ENCODE measurements at places on chromosomes 2 and 18.

- DNase-seq: no peak
Observed at GRCh38 chr2:201176081-201176481, 6.9 kb upstream of the CASP10 start.

DNA sequence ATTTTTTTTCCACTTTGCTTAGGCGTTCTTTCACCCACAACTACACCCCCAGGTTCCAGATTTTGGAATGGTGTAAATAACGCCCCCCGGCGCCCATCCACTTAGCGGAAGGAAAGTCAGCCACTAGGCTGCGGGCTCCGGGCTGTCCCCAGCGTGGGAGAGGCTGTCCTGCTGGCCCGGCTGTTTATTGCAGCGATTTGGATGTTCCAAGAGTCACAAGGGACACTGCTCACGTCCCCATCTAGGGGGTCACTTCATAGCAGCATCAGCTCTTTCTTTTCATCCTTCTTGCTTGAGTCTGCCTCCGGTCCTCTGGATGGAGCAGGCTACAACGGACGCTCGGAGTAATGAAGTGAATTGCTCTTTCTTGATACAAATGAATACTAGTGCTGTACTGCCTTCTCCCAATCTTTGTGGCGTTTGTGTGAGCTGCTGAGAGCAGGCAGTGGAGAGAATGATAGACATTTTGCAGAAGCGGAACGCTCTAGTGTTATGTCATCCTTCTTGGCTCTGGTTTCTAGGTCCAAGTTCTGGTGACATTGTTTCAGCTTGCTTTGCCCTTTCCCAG is 50.7 kb upstream of the PAIP2B start:
- no peak for DNase-seq

GRCh38 chr2:30503007-30503694 is 56.1 kb downstream of the LCLAT1 start:
- DNase-seq: no peak

DNA sequence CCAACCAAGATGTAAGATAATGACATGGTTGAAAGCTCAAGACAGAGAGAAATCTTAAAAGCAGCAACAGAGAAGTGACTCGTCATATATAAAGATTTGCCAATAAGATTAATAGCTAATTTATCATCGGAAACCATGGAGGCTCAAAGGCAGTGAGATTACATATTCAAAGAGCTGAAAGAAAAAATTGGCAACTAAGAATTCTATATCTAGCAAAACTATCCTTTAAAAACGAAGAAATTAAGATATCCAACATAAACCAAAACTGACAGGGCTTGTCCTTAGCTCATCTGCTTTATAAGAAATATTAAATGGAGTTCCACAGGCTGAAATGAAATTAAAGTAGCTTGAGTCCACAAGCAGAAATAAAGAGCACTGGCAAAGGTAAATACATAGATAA is 236.6 kb downstream of the ANAPC1 start:
- DNase-seq: no peak

GRCh38 chr2:172096626-172097547 is 5.8 kb downstream of the DLX2 start:
- no peak for DNase-seq

GRCh38 chr2:178109813-178110212 is 2.4 kb upstream of the RBM45 start:
- DNase-seq: no peak

GRCh38 chr2:100968146-100969145 is 33.6 kb upstream of the RPL31 start:
- DNase-seq: no peak

DNA sequence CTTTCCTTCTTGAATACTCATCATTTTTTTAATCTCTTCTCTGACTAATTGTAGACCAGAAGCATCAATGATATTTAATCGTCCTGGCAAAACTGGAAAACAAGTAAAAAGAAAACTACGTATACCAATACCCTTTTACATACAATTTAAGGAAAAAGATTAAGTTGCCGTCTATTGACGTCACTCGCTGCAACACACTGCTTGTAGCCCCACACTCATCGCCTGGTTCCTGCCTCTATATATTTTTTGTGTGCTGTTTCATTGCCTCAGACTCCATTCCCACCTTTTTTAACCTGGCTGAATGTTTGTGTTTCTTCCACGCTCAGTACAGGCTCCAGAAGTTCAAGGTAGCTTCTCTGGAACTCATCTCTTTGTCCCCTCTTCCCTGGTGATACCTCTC is 536.2 kb downstream of the METTL4 start:
- no peak for DNase-seq

DNA sequence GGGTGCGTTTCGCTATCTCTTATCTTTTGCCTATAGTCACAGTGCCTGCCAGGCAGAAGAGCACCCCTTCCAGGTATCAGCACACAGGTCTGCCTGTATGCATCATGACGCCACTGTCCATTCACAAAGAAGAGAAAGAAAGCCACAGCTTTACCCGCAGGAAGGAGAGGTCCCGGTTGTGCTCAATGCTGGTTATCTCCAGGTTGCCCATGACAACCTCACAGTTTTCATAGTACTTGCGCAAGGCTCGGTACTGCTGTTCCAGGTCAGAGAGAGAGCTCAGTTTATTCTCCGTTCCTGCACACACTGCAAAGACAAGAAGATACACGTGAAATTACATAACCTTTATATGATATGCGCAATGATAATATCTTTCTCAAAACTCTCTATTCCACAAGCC is 414.0 kb downstream of the ERBB4 start:
- DNase-seq: no peak

GRCh38 chr2:105567996-105568494 is 169.2 kb upstream of the FHL2 start:
- DNase-seq: no peak

DNA sequence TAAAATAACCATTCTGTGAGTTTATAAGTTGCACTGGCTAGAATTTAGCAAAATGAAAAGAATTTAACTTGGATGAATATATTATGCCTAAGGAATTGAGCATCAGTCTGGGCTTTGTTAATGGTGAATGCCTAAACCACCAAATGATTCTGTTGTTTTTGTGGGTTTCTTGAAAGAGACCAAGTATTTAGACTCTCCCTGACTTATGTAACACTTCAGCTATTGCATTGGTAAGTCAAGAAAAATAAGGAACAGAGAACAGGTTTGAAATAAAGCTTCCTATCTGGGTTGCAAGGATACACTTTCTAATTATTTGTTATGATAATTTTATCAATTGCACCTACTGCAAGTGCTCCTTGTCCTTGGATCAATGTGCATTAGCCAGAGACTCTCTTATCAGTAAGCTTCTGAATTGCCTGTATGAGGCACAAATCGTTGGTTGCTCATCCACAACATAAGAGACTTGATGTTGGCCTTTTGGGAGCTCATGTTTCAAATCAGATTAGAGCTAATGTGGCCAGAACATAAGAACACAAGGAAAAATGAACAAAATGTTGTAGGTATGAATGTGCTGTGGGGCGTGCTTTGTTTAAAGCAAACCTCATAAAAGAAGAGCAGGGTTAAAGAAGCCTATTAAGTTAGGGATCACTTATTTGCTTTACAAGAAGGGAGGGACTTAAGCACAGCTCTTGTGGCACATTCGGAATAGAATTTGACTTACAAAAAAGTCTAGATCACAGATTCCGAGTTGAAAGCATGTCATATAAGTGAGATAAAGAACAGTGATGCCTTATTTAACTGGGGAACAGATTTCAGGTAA is 37.2 kb downstream of the PRKCE start:
- no peak for DNase-seq

GRCh38 chr2:237912271-237913192 is 53.1 kb downstream of the RAMP1 start:
- DNase-seq: no peak

DNA sequence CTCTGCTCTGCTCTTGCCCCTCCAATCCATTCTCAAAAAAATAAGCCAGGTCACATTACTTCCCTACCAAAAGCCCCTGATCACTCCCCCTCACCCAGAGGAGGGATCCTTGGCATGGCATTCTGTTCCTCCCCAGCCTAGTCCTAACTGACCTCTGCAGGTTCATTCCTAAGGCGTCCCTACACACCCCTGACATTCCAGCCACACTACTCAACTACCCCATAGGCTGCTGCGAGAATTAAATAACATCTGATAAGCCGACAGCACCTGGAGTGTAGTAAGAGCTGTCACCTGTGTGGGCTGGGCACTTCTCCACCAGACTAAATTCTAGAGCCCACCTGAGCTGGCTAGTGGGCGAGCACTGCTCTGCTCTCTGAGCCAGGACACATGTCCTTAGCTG is 44.7 kb upstream of the SLC1A4 start:
- no peak for DNase-seq

GRCh38 chr18:22643731-22644130 is 226.0 kb upstream of the CTAGE1 start:
- no peak for DNase-seq

DNA sequence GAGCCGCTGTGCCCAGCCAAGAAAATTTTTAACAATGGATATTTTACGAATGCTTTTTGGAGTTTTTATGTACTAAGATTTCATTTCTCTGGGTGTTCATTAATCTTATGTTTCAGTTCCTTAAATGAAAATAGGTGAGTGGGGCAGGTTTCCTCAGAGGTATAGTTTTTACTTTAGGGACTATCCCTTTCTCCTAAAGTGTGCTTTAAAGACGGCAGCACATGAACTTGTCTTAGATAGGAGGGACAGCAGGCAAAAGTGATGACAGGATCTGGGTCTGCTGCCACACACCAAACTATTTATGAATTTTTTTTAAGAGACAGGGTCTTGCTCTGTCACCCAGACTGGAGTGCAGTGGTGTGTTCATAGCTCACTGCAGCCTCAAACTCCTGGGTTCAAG is 8.0 kb upstream of the REL start:
- no peak for DNase-seq

GRCh38 chr2:143229952-143230351 is 100.7 kb downstream of the ARHGAP15 start:
- no peak for DNase-seq

- no peak for DNase-seq
Observed at GRCh38 chr2:205758051-205758450, 75.8 kb downstream of the NRP2 start.

DNA sequence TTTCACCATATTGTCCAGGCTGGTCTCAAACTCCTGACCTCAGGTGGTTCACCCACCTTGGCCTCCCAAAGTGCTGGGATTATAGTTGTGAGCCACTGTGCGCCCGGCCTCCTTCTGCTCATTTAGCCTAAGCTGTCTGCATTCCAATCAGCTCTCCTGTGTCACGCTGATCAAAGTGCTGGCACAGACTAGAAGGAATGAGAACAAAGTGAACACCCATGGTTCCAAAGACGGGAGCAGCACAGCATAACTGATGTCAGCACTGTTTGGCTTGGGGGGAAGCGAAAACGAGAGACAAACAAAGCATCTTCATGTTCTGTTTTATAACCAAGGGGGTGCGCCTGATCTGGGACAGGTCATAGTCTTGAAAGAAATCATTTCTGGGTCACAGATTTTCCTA is 43.3 kb downstream of the DIPK1C start:
- DNase-seq: no peak

DNA sequence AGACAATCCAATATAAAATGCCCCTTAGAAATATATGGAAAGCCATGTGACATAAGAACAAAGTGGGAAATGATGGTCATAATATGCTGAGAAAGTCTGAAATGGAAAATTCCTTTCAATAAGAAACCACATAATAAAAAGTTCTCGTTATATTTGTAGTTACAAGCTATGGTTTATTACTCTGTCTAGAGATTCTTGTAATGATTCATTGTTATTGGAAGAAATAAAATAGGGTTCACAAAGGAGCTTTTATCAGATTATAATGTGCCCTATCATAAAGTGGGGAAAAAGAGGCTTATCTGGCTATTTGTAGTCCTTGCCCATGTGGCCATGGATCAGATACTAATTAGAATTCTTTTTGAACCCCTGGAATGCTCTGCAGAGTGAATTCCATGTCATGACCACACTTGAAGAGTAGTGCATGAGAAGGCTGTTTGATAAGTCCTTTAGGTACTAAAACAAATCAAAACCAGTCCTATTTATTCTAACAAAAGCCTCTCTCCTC is 420.7 kb upstream of the NRP2 start:
- DNase-seq: no peak

GRCh38 chr2:219234331-219234730 is 4.7 kb downstream of the ANKZF1 start:
- no peak for DNase-seq

DNA sequence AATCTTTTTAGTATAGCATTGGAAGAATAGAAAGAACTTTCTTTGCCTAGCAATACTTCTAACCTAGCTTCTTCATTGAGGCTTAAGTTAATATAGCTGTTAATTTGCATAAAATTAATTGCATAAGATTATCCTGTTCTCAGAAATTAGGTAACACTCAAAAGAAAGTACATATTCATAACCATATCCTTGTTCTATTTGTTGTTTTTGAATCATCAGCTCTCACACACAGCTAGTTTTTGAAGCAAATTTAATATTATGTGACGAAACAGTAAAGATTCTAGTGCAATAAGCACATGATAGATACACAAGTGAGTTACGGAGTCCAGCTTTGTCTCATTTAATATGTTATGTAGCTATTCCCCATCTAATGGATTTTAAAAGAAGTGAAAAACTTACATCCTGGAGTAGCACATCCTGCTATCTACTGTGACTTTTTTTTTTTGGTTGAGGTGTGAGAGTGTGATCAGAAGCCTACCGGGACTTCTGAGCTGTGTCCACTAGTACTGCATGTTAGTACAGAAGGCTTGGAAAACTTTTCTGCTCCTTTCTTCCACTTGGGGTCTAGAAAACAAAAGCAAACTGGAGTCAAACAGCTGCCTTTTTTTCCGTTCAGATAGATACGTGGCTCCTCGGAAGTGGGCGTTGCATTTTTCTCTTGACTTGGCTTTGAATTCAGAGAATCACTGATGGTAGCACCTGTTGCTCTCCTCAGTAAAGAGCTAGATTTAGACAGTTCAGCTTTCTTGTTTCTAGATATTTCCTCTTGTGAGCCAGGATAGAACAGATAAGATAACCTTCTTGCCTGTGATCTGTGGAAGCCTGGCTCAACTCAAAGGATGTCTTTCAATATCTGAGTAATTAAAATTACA is 27.2 kb downstream of the KDM3A start:
- no peak for DNase-seq

GRCh38 chr2:111117598-111118480 is 2.9 kb upstream of the BCL2L11 start:
- DNase-seq: peak; percentile 12

- DNase-seq: no peak
Observed at GRCh38 chr2:177169810-177170514, 42.6 kb upstream of the HNRNPA3 start.

DNA sequence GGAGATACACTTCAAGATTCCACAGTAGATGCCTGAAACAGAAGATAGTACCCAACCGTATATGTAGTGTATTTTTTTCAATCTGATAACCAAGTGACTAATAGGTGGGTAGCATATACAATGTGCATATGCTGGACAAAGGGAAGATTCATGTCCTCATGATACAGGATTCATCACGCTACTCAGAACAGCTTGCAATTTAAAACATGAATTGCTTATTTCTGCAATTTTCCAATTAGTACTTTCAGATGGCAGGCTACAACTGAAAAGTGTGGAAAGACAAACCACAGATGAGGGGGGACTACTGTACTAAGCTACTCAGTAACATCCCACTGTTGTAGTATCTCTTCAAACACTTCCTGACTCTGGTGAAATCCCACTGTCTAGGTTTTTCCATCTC is 3.7 kb downstream of the IER3IP1 start:
- DNase-seq: no peak

- DNase-seq: no peak
Observed at GRCh38 chr2:54520687-54521086, 64.6 kb downstream of the SPTBN1 start.

GRCh38 chr2:149420053-149420963 is 89.9 kb downstream of the LYPD6 start:
- no peak for DNase-seq

- DNase-seq: no peak
Observed at GRCh38 chr2:8154270-8154669, 527.6 kb upstream of the ID2 start.

Data from stimulated activated CD4-positive, alpha-beta T cell treated with anti-CD3 and anti-CD28 coated beads, Interleukin-15, amount 100 ng/mL, for 1 hour (primary cell).